ENCODE measurements at places on chromosomes 3 and 15. TPM values are rescaled to one million over a fixed set of nuclear protein-coding genes. Genes with fewer than 3 reads are reported as not detected.

DNA sequence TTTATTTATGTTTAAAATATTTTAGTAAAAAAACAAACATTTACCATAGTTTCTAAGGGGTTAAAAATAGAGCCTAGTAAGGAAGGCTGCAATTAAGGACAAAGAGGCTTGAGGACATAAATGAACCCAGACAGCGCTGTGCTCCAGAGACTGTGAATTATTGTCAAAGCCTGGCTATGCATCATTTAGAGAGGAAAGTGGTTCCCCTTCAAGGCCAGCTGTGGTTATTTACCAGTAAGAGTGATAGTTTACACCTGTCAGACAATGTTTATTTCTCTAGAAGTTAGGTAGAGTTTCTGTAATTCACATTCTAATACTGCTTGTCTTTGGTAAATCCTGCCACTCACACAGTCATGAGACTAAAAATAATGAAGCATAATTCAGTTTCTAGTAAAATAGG, 32.4 kb upstream of the PIK3R4 start:
- DNase-seq: no peak

The FAM81A gene
- total RNA-seq: 0.32 TPM

The TMEM40 gene
- not detected for total RNA-seq

DNA sequence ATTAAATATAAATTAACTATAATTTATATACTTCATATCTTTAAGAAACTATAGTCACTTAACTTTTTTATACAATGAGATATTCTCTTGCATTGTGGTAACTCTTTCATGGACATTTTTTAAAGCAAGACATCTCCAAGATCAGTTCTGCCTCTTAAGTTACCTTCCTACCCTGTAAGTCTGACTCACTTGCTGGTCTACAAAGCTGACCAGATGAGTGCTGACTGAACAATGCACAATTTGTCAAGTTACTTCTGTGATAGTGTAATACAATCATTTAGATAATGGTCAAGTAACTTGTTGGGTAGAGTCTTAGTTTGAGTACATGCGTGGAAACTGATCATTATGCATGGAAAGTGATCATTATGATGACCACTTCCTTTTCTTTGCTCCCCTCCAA, 145.9 kb downstream of the MEIS2 start:
- DNase-seq: peak; percentile 36

The SLC2A2 gene
- not detected for total RNA-seq

GRCh38 chr3:3089017-3089416, 21.2 kb downstream of the IL5RA start:
- DNase-seq: no peak

- peak; percentile 34 for DNase-seq
Measured at GRCh38 chr15:91338766-91339165, 238.7 kb downstream of the SV2B start.

The IL5RA gene
- total RNA-seq: not detected

All from GM23248 (cell line).